ENCODE measurements at places on chromosomes 3 and 15.

DNA sequence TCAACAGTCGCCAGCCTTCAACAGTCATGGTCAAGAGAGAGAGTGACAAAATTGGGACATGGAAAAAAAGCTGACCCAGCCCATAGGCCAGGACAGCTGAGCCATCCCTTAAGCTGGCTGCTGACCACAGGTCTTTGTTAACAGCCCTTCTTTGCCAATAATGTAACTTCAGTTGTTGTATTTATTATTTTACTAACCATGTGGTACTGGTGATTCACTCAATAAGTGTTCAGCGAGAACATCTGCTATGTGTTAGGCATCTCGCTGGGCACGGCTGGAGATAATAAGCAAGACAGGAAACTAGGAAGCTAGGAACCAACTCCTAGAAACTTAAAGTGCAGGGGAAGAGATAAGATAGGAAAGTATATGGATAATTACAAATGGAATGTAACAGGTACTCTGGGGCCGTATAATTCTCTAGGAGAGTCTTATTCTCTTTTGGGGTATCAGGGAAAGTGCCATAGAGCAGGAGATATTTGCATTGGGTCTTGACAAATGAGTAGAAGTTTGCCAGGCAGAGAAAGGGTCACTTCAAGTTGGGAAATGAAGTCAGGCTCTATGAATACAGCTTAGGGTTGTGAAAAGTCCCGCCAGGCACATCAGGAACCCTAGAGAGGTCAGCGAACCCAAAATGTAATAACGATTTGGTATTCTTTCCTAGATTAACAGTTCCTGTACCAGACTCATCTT is 84.0 kb upstream of the TRA2B start:
- no peak for DNase-seq

GRCh38 chr15:92807971-92808571 is 92.1 kb upstream of the CHD2 start:
- peak; percentile 56 for DNase-seq

DNA sequence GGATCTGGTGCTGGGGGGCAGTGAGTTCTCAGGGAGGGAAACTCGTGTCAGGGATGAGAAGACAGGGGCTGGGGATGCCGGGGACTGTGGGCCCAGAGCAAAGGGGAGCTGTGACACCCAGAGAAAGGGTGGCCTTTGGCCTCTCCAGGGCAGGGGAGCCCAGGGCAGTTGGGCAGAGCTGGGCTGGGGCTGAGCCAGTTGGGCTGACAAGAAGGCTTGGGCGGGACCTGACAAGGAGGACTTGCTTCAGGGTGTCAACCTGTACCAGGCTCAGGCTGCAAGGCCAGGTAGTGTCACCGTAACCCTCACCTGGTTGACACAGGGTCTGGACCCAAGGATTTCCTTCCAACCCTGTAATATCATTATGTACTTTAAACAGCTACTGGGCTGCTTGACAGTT is 13.2 kb upstream of the ANPEP start:
- no peak for DNase-seq

GRCh38 chr3:120642368-120642948 is 39.6 kb downstream of the HGD start:
- no peak for DNase-seq

DNA sequence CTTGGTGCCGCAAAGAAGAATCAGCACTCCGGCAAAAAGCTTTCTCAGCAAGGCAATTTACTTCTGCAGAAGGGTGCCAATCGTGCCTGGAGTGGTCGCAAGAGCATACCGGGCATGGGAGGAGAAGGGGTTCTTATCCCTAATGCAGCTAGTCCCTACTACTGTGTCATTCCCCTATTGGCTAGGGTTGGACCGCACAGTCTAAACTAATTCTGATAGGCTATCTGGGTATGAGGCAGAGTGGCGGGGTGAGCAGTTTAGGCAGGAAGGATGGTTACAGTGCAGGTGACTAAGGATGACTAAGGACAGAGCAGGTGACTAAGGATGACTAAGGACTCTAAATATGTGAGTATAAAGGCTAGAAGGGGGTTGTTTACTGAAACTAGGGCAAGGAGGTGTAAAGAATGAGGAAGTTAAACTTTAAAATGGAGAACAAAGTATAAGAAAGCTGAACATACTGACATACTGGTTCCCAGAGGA is 52.9 kb downstream of the PGBD4 start:
- DNase-seq = no peak

DNA sequence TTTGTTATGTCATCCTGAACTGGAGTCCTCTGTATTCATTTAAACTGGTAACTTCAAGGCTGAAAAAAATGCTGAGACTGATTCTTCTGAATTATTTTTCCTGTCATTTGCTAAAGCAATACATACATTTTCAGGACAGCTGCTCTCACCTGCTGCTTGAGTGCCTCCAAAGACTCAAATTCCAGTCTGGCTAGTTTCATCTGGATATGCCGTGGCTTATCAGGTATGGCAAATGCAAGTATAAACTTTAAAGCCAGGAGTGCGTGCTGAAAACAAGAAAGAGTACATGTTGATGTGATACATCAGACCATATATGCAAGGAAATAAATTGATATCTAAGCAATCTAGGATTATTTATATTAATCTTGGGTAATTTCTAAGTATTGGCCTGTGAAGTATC is 146.1 kb downstream of the SNRK start:
- DNase-seq = no peak

DNA sequence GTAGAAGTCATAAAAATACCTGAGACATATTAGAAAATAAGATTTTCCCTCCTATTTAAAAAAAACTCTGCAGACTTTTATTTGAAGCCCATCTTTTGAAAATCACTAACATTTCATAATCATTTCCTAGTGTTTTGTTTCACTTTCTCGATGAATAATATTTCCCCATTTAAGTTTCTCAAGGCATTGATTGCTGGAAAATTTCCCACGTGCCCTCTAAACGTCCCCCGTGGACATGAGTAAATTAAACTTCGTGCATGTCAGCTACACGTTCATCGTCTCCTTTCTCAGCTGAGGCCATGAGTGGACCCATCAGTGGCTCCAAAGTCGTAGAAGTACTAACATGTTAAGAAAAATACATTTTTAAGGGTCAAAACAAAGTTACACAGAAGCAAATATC is 2.0 kb upstream of the TM2D3 start:
- no peak for DNase-seq

Data from pons (tissue), 1 donor.